SHP77 treated with DMSO at 0.1 percent for 48 hours (cell line): ENCODE measurements at places on chromosomes 3 and 15.

GRCh38 chr3:49553324-49553691 is 969 bp upstream of the BSN start:
- no peak for DNase-seq

DNA sequence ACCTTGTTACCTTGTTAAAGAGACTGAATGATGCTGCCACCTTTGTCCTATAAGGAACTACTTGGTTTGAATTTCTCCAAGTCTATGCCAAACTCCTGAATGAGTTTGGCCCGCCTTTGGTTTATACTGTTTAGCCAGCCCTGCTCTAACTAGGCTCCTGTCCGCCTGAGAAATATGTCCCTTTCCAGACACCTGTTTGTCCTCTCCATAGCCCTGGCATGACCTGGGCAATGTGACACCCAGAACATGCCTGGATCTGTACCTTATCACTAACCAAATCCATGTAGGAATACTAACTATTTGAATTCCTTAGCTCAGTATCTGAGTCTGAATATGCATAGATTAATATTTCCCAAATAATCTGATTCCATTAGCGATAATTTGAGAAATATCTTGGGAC is 24.4 kb upstream of the TMC3 start:
- DNase-seq: no peak

- no peak for DNase-seq
These were observed 53.9 kb downstream of the BOC start for GRCh38 chr3:113265231-113265630.

- DNase-seq: no peak
These were observed 116.4 kb upstream of the HES1 start for GRCh38 chr3:194019398-194020165.

DNA sequence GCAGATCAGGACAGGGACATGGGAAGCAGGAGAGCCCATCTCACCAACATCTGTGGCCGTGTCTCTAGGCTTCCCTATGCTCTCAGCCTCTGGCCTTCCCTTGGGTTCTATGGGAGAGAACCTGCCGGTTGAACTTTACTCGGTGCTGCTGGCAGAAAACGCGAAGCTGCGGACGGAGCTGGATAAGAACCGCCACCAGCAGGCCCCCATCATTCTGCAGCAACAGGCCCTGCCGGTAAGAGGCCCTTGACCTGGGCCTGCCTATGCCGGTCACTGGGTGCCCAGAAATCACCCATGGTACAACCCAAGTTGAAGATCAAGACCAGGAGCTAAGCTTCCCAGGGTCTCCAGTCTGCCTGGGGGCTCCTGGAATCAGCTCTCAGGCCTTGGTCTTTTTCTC is 34.8 kb downstream of the CYP11A1 start:
- no peak for DNase-seq

DNA sequence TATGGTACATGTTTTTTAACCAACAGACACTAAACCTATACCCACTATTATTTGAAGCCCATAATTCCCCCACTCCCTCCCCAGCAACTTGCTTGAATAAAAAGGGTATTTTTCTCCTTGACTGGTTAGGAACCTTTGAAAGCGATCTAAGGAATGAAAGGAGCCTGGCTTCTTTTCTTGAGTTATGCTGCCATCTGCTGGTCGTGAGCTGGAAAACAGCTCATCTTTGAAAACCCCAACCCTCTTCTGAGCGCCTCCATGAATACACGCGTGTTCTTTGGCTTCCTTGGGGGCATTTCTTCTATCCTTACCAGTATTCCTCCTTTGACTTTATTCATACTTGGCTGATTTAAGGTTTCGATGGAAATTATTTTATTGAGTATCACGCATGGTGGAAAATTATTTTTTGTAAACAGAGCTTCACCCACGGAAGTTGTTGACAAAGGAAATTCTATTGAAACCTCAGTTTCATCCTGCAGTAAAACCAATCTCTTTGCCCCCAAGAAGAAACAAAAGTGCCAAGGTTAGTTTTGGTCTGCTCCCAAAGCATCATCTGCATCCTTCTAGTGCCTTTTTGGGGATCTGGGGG is 171.6 kb downstream of the SV2B start:
- peak; percentile 4 for DNase-seq

DNA sequence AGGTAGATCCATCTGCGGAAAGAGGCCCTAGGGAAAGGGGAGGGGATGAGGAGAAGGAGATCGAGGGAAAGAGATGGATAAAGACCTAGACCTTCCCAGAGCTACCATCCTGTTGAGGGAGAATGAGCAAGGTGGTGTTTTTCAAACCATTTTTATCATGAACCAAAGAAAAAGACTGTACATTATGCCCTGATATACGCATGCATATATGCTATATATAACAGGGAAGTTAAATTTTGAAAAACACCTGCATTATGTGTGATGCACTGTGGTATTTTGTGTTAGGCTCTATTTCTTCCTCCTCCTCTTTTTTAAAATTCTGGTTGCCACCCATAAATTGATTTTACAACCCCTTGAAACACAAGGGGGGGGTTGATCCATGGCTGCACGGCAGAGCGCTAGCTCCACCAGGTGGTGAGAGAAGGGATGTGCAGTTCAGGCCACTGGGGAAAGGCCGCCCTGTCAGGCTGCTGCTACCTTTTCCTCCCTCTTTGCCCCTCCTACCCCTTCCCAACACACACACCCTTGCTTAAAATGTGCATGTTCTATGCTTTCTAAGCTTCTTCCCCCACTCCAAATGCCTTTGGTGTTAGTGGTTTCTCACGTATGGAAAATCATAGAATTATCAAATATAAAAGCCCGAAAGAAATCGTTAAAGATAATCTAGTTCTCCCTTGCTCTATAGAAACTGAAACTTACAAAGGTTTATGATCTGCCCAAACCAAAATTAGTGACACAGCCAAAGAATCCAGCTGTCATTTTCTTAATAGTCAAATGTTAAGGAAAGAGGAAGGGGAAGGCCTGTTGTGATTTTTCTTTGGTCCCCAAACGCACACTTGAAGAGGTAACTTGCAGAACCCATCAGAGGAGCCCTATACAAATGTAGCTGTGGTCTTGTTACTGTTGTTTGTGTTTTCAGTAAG is 262.0 kb upstream of the UMPS start:
- DNase-seq: no peak

GRCh38 chr3:149626671-149627070 is 31.2 kb downstream of the WWTR1 start:
- no peak for DNase-seq

GRCh38 chr15:52227456-52227855 is 36.3 kb upstream of the GNB5 start:
- DNase-seq: peak; percentile 9

GRCh38 chr15:66893294-66893693 is 172.1 kb upstream of the SMAD3 start:
- DNase-seq: no peak

DNA sequence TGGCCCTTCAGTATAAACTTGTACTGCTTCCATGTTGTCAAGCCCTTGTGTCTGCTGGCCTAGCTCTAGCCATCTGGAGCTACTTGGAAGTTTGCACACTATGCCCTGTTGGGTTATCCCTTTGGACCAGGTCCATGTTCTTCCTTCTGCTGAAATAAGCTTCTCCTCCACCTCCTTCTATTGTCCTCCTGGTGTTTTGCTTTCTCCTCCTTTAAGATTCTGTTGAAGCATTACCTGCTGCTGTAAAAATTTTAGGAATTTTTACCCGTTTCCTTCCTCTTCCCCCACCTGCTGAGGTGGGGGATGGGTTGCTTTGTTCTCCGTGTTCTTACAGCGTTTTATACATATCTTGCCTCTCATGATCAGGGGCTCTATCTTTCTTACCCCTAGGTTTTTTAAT is 51.7 kb downstream of the SH3GL3 start:
- DNase-seq: no peak

DNA sequence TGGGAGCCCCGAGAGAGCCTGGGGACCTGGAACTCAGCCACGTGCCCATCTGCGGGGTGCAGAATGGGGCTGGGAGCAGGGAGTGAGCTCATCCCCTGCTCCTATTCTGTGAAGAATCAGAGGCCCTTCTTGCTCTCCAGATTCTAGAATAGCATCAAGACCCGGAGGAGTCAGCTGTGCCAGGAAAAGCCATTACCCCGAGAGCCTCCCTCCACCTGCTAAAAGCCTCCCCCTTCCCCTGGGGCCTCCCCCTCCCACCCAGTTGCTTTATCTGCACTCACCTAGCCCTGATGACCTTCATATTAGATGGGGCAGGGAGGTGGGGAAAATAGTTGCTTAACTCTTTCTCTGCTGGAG is 23.1 kb downstream of the CCDC33 start:
- DNase-seq: no peak

- no peak for DNase-seq
These were observed 116.5 kb upstream of the ALDH1A3 start for GRCh38 chr15:100762913-100763834.

DNA sequence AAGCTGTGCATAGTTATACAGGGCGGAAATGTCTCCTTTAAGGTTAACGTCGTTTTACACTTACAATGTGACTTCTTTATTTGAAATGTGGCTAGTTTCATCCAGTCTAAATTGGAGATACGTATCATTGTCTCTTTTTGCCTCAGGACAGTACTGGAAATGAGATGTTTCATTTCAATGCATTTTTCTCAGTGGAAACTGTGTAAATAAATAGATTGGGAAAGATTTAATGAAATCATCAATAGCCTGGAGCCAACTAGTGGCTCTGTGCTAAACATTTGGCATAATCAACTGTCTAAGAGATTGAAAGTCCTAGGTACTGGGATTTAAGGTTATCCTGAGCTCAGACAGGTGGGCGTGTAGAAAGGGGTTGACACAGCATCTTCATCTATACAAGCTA is 691.5 kb upstream of the CCDC54 start:
- DNase-seq: no peak

GRCh38 chr3:168216851-168217250 is 121.1 kb upstream of the GOLIM4 start:
- no peak for DNase-seq

DNA sequence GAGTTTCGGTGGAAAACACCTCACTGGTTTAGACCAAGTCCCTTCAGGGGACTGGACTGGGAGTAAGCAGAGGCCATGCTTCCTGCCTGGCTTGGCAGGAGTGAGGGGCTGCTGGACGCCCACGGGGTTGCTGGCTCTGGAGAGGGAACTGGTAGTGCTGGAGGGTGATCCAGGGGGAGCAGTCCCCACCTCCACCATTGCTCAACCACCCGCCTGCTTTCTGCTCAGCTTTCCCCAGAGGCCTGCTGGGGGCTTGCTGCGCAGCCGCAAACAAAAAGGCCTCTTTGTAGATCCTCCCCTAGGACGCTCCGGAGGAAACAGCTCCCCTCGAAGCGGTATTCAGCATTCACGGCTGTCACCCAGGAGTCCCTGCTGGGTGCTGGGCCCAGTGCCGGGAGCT is 33.5 kb downstream of the EBLN2 start:
- no peak for DNase-seq

DNA sequence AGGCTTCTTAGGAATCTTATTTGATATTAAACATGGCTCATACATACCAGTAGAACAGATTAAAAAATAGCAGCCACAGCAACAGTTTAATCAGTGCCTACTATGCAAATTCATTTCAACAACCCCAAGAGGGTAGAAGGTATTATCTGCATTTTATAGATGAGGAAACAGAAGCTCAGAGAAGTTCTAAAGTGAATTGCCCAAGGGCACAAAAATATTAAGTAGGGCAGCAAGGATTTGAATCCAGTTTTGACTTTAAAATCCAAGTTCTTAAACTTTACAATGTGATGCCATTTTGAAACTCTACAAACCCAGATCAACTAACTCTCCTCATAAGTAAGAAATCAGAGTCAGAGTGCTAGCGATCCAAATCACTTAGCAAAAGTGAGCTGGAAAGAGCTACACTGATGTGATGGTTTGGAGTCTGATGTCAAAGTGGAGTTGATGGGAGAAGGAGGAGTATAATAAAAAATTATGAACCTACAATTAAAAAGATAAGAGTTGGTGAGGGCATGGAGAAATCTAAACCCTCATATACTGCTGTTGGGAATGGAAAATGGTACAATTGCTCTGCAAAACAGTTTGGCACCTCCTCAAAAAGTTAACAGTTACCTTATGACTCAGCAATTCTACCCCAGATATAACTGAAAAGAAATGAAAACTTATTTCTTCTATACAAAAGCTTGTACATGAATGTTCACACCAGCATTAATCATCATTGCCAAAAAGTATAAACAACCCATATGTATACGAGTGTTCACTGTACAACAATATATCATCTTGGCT is 51.0 kb upstream of the PLXND1 start:
- no peak for DNase-seq
